ENCODE measurements at places on chromosomes 5 and 9.

- no peak for DNase-seq
These were observed 46.0 kb upstream of the OSMR start for GRCh38 chr5:38799556-38800377.

DNA sequence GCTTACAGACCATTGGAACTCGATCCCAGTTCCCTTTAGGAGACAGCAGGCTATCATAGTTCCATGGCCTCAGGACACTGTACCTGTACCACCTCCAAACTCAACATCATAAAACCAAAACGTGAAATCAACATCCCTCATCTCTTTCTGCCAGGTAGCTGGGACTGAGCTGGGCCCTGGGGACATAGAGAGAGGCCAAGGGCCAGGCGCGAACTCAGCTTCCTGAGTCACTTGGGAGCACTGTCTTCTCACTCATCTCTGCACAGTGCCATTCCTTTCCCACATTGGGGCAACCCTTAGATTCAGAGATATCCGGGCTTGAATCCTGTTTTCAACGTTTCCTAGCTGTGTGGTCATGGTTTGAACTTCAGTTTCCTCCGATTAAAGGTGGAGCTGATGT lies 12.2 kb downstream of the DAB2IP start:
- DNase-seq = no peak

DNA sequence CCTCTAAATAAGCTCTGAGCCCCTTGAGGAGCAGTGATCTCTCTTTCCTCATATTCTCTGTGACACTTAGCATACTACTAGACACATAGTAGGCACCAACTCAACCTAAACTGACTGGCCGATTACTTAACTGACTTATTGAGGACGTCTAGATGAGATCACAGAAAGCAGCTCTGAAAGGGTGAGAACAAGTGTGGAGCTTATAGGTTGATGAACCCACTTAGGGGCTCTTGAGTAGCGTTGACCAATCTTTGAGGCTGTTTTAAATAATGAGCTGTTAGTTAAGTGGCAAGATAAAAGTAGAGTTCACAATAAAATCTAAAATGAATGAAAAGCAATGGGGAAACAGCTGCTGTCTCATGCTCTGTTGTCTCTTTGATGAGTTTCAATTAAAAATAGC lies 124.7 kb upstream of the TNPO1 start:
- no peak for DNase-seq

- no peak for DNase-seq
These were observed 735.6 kb upstream of the RIOK2 start for GRCh38 chr5:97918620-97919019.
